Retina (tissue), 1 donor: ENCODE measurements at places on chromosomes 12 and 14.

- DNase-seq = peak; percentile 84
Observed at GRCh38 chr12:95789126-95790032, 1.2 kb downstream of the NTN4 start.

DNA sequence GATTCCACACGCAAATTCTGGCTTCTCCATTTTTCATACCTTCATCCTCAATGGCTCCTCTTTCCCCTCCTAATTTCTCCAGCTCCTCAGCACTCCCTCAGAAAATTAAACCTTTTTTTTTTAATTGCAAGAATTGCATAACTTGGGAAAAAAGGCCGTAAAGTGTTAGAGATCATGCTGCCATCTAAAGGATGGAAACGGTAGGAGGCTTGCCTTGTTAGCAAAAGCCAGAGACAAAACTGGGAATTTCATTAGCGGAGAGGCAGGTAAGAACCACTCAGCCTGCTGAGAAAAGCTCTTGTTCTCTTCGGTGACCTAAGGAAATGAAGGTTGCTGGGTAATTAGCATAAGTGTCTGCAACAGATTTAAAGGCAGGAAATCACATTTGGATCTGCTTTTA lies 204.3 kb downstream of the AEBP2 start:
- DNase-seq = peak; percentile 29

- no peak for DNase-seq
Observed at GRCh38 chr12:68538726-68539614, 71.7 kb upstream of the RAP1B start.

- DNase-seq = no peak
Observed at GRCh38 chr14:78617735-78618134, 447.6 kb downstream of the NRXN3 start.

GRCh38 chr14:88454886-88455285 lies 69.4 kb downstream of the SPATA7 start:
- peak; percentile 12 for DNase-seq

- peak; percentile 59 for DNase-seq
Observed at GRCh38 chr12:3224530-3224903, 147.3 kb downstream of the TSPAN9 start.

DNA sequence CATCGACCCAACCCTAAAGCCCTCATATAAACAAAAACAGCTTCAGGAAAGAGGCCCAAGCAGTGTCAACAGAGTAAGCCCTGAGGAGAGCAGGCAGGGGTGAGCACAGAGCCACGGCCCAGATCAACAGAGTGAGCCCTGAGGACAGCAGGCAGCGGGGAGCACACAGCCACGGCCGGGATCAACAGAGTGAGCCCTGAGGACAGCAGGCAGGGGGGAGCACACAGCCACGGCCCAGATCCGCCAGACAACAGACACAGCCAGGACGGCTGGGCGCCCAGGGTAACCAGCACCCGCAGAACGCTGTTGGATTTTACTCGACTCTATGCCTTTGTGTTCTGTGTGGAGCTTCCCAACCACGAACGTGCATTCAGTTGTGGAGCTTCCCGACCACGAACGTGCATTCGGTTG lies 15.0 kb downstream of the CCDC85C start:
- no peak for DNase-seq

- DNase-seq = no peak
Observed at GRCh38 chr12:15996948-15997347, 85.8 kb downstream of the DERA start.

DNA sequence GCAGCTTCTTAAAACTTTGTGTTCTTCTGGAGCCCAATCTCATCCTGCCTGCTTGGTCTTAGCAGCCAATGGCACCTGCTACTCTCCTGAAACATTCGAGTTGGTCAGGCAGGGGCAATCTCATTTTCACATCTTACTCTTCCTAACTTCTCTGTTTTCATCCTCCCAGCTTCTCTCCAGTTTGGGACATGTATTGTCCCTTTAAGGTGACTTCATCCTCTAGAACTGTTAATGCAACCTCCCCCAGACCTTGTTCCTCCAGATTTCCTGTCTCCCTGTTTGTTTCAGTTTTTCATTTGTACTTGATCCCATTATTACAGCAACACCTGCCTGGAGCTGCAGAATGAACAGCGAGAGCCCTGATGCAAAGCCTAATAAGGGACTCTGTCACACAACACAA lies 31.3 kb downstream of the SERPINA11 start:
- no peak for DNase-seq

DNA sequence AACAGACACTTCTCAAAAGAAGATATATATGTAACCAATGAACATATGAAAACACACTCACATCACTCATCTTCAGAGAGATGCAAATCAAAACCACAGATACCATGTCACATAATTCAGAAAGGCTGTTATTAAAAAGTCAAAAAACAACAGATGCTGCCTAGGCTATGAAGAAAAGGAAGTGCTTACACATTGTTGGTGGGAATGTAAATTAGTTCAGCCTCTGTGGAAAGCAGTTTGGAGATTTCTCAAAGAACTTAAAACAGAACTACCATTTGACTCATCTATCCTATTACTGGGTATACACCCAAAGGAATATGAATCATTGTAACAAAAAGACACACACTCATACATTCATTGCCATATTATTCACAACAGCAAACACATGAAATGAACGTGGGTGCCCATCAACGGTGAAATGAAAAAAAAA lies 35.1 kb downstream of the EIF2S3B start:
- no peak for DNase-seq

DNA sequence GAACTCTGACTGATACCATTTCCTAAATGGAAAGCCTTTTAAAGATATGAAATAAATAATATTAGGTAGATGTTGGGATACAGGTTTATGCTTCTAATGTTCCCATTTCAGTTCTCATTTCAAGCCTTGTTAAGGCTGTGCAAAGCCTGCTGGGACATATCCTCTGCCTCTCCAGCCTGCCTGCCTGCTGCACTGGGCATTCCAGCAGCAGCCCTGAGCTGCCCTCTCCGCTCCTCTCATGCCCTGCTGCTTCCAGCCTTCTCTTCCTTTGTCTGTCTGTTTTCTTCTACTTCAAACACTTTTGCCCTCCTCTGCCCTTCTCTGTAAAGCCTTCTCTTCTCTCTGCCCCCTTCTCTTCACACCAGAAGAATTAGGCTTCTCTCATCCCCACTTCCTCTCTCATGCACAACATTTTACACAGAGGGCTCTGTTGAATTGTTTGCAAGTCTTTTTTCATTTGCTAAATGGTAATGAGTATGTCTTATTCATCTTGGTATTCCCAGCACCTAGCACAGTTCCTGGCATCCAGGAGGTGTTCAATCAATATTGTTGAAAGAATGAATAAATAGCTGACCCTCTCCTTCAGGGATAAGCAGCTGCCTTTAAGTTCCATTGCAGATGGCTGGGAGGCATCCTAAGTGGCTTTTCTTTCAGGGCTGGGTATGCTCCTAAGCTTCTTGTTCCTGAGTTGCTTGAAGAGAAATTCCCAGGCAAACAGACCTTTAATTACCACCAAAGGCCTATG lies 292.3 kb downstream of the TMEM117 start:
- DNase-seq = peak; percentile 34

GRCh38 chr12:122920687-122921086 lies 24.8 kb upstream of the VPS37B start:
- DNase-seq = no peak

DNA sequence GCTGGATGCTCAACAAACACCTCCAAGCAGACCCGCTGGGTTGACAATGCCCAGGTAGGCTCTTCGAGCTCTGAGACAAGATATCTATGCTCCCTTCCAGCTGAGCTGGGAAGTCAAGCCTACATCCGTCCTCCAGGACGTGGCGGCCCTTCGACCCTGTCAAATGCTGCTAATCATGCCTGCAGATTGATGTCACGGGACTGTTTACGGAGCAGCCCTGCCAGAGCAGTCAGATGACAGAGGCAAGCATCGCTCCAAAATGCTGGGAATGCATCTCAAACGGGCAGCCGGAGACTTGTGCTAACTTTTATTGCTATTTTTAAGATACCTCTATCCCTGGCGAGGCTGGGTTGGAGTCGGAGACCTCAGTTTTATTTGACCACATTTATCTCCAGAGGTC lies 139.2 kb downstream of the NTF3 start:
- DNase-seq = peak; percentile 44

DNA sequence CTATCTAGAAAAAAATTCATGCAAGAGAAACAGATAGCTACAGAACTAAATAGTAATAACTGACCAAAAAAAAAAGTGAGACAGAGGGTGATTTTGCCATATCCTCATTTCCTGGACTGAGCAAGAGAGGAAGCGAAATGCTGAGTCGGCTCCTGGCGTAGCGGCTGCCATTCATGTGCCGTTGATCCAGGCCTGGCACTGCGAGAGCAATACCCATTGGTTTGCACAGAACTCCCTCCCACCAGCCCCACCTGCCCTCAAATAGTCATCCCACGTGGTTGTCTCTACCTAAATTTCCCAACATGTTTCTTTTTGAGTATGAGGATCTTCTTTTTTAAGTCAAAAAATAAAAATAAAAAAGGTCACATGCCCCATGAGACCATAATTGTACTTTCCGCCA lies 9.4 kb upstream of the WNT5B start:
- no peak for DNase-seq

DNA sequence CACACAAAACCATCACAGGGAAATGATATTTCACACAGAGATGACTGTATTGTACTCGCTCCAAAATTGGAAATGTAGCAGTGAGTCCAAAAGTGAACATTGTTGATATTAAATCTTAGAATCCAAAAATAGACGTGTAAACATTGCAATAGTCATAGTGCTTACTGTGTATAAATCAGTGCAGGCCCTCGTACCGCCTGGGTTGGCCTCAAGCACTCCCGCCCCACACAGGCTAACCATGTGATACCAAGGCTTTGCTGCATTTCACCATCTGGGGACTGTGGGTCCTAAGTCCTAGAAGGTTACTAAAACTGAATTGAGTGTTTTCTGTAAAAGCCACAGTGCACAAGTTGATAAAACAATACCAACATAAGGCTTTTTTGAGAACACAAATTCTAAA lies 107.3 kb downstream of the PPP2R5E start:
- DNase-seq = no peak

- no peak for DNase-seq
Observed at GRCh38 chr12:121279507-121279915, 17.0 kb downstream of the CAMKK2 start.

- DNase-seq = no peak
Observed at GRCh38 chr12:46439793-46440511, 67.4 kb upstream of the SLC38A2 start.

DNA sequence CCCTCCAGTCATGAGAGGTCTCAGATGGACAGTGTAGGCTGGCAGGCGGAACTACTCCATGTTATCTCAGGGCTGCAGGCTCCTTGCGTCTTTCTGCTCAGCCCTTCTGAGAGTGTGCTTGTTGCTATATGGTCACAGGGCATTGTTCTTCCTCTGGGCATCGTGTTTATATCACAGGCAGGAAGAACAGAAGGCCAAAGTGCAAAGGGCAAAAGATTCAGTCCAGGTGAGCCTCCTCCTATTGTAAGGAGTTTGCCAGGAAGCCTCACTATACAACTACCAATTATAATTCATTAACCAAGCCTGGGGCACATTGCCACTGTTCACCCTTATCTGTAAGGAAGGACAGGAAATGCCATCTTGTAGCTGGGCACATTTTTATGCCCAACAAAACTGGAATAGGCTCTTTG lies 195.5 kb upstream of the KITLG start:
- no peak for DNase-seq

DNA sequence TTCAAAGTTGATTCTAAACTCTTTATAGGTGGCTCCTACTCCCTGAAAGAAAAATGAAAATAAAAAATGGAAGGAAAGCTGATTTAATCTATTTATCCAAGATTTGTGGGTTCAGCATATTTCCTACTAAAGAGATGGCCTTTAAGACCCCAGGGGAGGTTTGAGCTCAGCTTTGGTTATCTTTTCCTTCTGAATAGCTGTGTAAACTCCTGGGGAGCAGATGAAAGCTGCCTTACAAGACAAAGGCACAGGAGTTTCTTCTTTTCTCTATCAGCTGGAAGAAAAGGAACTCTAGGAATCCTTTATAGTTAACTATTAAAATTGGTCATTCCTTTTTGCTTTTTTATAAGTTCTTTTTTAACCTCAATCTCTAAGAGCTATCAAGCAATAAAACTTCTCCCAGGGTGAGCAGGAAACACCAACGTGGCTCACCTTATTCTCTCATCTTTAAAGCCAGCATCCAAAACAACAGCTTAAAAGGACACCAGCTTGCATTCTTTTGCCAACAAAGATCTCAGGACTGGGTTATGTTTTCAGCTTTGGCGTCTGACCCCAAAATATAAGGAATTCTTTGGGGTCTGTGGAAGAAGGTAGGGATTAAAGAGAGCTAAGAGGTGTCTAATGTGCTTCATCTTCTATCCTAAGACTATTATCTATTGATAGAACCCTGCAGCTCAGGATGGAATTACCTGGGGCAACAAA lies 371.7 kb upstream of the KITLG start:
- DNase-seq = no peak
